ENCODE measurements at places on chromosomes 6 and 20.

DNA sequence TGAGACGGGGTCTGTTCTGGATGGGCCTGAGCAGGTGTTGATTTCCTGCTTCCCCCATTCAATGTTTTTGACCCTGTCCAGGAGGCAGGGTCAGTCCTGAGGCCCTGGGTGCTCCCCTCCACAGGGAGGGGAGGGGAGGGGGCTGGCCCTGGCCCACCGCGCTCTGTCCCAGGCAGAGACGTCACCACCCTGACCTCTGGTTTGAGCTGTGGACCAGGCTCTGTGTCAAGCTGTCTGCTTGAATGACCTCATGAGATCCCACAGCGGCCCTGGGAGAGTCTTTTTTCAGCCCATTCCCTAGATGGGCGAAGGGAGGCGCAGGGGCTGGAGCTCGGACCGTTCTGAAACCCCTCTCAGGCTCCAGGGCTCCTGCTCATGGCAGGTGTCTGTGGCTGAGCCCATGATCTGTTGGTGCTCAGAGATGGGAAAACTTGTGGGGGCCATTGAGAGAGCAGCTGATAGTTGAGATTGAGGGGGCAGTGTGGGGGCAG lies 8.9 kb upstream of the LKAAEAR1 start:
- no peak for DNase-seq

DNA sequence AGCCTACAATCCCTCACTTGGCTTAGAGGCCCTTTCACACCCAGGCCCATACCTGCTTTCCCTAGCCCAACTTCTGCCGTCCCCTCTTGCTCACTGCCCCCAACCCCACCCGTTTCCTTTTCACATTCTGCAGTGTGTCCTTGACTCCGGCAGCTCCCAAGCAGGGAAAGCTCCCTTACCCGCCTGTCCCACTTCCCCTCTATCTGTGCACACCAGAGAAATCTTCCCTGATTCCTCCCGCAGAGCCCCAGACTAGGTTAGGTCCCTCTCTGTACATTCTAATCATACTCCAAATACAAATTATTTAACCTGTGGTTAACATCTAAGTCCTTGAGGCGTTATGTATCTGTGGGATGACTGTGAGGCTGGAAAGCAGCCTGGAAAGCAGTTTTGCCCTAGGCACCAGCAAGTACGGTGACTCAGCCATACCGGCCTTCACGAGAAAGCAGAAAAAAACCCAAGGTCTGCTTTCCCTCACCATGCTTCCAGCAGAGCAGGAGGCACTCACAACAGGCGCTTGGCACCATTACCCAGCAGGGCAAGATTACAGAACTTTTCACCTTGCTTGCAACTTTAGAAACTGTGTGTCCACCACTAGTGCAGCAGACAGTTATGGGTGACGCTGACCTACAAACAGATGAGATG lies 22.3 kb downstream of the ELOVL5 start:
- no peak for DNase-seq

GRCh38 chr6:4369616-4370015 lies 234.2 kb upstream of the ECI2 start:
- DNase-seq, result no peak

DNA sequence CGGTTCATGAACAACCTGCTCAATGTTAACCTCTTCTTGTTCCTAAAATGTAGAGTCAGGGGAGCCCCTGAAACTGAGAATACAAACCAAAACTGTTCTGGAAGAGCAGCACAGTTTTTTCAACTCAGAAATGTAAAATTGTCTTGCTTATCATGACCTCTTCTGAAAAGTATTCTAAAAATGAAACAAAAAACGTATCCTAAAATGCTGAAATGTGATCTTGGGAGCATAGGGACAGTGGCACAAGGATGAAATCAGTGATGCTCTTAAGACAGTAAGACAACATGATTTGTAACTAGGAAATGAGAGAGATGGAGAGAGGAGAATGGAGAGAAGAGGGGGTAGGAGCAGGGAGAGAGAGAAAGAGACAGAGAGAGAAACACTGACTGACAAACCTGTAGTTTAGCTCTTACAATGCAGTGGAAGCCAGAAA lies 27.5 kb downstream of the NCOA7 start:
- DNase-seq, result no peak

DNA sequence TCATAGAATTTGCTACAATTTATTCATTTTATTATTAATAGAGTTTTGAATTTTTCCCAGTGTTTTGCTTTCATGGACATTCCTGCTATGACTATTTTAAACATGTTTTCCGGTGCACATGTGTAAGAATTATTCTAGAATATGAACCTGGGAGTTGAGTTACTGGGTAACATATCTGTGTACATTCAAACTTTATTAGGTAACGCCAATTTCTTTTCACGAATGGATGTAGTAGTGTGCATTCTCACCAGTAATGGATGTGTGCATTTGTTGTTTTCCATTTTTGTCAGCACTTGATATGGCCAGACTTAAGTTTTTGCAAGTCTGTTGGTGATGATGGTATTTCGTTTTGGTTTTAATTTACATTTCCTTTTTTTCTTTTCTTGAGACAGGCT lies 118.8 kb downstream of the CDKAL1 start:
- no peak for DNase-seq

DNA sequence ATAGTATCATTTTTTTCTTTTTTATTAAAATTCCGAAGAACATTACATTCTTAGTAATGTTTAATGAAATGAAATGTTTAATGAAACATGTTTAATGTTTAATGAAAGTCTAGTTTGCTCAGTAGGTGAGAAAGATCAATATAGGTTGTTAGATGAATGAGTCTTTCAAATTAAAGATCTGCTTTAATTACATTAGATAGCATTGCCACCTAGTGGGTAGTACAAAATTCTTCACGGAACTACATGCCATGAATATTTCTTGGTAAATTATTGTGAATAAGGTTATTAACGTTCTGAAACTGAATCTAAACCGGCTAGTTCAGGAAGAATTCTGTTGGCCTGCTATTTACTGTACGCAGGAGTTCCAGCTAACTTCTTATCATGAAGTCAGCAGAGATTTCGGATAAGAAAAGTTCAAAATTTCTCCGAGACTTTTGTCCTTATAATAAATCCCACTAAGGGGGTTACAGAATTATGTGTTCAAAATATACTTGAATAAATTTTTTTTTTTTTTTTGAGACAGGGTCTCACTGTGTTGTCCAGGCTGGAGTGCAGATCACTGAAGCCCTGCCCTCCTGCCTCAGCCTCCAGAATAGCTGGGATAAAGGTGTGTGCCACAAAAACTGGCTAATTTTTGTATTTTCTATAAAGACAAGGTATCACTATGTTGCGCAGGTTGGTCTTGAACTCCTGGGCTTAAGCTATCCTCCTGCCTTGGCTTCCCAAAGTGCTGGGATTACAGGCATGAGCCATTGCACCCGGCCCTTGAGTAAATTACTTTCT lies 7.9 kb upstream of the GMNN start:
- DNase-seq, result no peak

DNA sequence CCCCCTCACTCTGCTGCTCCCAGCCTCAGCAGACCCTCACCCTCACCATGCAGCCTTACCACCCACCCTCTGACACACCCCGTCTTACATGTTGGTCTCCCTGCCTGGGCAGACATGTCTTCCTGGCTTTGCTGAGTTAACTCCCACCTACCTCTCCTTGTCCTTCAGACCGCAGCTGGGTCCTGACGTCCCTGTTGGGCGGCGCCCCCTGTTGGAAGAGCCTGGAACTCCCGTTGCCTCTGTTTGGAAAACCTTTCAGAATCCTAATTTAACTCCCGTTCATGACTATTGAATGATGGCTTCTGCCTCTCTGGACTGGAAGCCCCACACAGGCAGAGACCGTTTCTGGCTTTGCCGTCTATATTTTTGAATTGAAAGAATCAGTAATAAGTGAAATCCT lies 245.1 kb downstream of the MYLK4 start:
- no peak for DNase-seq

DNA sequence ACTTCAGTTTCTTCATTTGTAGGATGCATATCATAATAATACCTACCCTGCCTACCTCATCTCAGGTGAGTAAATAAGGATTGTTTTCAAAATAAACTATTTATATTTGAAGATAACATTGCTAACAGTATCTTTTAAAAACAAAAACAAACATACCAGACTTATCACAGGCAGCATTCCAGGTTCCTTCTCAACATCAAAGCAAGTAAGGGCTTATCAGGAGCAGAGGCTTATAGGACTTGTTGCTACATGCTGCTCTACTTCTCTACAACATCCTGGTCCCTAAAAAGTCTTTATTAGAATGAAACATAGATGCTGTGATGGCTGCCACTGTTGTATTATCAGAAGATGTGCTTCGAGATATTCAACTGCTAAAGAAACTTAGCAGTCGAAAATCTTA lies 149.2 kb upstream of the PRDM1 start:
- DNase-seq, result no peak

GRCh38 chr6:16721977-16722376 lies 39.3 kb downstream of the ATXN1 start:
- no peak for DNase-seq

- DNase-seq, result no peak
Measured at GRCh38 chr6:122697458-122697857, 82.1 kb upstream of the FABP7 start.

DNA sequence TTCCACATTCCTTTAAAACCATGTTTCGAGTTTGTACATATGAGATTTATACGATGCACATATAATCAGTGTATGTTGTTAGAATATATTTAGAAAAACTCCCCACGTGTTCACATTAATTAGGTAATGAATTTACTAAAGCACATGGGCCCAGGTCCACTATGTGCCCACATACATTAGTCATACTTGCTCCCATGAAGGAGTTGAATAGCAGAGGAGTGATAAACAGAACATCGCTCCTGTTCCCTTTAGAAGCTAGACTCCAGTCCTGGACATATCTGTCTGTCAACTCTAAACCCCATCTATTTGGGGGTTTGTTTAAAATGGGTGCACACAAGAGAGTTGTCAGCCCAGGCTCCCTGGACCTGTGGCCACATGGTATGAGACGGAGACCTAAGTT lies 108.1 kb upstream of the TIAM2 start:
- no peak for DNase-seq

GRCh38 chr20:15496501-15497039 lies 1076.7 kb downstream of the KIF16B start:
- no peak for DNase-seq

DNA sequence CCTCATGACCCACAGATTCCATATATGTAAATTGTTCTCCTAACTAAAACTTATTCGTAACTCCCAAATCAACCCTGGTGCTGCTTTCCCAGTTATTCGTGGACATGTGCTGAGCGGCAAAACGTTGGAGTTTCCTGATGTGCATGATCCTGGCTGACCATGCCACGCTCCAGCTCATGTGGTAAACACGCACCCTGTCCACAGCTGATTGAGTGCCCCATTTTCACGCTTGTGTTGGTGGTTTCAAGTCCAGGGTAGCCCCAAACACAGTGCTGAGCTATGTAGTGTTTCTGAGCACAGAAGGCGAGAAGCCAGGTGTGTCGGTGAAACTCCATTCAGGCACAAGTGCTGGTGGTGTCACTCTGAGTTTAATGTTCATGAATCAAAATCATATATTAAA lies 19.1 kb upstream of the FOXC1 start:
- DNase-seq, result no peak

- DNase-seq, result no peak
Measured at GRCh38 chr6:147909640-147910039, 401.1 kb downstream of the SAMD5 start.

DNA sequence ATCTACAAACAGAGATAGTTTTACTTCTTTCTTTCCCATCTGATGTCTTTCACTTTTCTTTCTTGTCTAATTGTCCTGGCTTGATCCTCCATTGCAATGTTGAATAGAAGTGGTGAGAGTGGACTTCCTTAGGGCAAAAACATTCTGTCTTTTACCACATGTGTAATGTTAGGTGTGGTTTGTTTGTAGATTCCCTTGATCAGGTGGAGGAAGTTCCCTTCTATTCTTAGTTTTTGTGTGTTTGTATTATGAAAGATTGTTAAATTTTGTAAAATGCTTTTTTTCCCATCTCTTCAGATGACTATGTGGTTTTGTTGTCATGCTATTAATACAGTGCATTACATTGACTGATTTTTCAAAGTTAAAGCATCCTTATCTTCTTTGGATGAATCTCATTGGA lies 41.6 kb upstream of the DUSP22 start:
- no peak for DNase-seq

- DNase-seq, result no peak
Measured at GRCh38 chr6:33875141-33875581, 71.4 kb upstream of the MLN start.

DNA sequence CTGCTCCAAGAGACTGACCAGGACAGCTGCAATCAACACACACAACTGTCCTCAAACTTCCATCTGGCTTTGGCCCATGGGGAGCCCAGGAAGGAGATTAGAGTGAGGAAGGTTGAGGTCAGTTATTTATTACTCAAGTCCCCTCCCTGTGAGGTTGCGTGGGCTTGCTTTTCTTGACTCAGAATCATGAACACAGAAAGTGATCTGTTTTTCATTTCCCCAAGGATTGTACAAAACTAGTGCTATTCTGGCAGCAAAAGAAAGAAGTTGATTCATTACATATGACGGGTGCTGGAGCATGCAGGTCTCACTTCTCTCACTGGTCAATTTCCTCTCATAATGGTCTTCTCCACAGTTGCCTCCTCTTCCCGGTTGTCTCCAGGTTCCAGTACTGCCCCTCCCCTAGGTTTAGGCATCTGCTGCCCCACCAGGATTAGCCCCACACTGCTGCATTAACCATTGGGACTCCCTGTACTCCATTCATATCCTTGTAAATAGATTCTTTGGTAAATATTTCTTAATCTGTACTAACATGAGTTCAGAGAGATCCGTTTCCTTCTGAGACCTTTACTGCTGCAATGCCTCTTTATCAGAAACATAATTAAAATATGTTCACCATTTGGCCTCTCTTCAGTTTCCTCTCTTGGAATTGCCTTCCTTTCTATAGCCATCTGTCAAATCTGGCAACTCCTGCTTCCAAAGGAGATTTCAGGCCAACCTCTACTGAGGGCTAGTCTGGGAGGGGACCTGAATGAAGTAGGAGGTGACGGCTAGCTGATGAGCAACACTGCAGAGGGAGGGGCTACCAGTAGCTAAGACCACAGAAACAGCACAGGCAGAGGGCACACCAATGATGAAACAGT lies 888.8 kb downstream of the QKI start:
- no peak for DNase-seq

GRCh38 chr6:42787063-42787472 lies 5.2 kb downstream of the BICRAL start:
- DNase-seq, result no peak

DNA sequence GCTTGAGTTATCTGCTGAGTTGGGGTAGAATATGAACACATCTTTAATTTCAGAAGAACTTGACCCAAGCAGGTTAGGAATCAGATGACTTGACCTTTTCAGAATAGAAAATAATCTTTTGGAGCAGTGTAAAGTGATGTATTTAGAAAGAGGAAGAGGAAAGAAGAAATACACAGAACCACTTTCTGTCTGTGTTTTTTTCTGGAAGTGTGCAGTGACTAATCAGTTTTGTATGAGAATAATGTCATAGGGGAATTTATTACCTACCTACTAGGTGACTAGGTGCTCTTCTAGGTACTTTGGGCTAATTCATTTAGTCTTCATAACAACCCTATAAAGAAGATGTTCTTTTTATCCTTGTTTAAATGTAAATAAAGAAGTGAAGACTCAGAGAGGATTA lies 3.0 kb downstream of the PPP1R14C start:
- no peak for DNase-seq

- no peak for DNase-seq
Measured at GRCh38 chr6:50549475-50549874, 163.9 kb upstream of the TFAP2D start.

All from stimulated activated naive CD4-positive, alpha-beta T cell (primary cell).